ENCODE measurements at places on chromosomes 1 and 21.
A peak's percentile ranks its signal among the peaks of the same experiment; 100 is the strongest.

GRCh38 chr21:45898781-45899180, 82.8 kb upstream of the COL6A1 start:
- no peak for DNase-seq

DNA sequence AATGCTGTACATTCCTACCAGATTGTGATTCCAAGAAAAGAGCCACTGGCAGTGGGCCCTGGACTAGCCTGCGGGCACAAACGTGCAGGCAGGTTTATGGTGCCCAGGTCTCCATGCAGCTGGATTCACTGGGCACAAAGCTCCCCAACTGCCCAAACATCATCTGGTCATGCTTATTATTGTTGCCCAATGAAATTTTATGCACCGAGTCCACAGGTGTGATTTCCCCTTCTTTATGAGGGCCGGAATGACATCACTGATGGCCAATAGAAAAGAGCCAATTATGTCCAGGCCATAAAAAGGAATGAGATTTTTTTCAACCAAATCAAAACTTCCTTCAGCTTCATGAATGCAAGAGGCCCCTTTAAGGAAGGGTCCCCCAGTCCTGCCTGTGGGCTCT, 66.2 kb downstream of the ERI3 start:
- DNase-seq, result no peak

GRCh38 chr1:212098310-212098709, 62.8 kb downstream of the DTL start:
- no peak for DNase-seq

DNA sequence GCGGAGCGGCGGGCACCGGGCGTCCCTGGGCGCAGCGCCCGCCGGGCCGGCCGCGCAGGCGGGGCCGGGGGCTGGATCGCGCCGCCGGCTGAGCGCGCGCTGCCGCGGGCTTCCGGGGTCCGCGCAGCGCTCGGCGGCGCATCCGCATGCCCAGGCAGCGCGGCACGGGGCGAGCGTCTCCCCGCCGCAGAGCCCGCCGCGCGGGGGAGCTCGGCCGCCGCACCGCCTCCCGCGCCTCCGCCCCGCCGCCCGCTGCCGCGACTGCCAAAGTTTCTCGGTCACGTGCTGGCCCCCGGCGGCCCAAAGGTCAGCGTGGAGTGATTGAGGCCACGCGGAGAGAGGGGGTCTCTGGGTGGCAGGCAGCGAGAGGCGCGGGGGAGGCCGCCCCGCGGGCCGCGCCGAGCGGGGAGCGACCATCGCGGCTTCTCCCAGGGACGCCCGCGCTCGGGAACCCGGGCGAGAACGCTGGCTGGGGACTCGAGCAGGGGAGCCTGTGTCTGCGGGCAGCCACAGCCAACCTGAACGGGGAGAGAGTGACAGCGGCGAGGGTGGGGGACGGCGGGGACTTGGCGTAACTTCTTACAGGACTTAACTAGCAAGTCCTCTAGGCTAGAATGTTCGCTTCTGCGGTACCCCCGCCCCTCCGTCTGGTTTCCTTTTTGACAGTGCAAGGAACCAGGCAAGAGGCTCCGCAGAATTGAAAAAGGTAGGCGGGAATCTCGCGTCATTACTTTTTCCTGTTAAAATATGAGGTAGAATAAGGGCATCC, at the start of gene ILDR2:
Gene ILDR2 (minus strand): TSS at position 180 of the 769 bp plus-strand sequence. CDS start 272 bp downstream, outside the sequence.
- DNase-seq, result peak; percentile 82

DNA sequence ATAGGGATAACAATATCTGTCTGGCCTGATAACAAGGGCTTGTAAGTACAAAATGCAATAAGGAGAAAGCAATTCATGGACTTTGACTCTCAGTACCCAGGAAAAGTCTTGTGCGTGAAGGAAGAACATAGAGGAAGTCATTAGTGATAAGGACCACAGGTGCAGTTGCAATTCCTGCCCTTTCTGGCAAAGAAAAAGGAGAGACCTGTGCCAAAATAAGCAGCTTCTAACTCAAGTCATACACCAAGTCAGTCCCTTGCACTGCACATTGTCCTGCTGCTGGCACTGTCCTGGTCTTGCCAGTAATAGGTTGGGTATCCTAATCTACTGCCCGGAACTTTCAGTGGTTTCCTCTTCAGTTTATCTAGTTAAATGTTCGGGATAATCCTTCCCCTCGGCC, 14.8 kb upstream of the SOD1 start:
- no peak for DNase-seq

DNA sequence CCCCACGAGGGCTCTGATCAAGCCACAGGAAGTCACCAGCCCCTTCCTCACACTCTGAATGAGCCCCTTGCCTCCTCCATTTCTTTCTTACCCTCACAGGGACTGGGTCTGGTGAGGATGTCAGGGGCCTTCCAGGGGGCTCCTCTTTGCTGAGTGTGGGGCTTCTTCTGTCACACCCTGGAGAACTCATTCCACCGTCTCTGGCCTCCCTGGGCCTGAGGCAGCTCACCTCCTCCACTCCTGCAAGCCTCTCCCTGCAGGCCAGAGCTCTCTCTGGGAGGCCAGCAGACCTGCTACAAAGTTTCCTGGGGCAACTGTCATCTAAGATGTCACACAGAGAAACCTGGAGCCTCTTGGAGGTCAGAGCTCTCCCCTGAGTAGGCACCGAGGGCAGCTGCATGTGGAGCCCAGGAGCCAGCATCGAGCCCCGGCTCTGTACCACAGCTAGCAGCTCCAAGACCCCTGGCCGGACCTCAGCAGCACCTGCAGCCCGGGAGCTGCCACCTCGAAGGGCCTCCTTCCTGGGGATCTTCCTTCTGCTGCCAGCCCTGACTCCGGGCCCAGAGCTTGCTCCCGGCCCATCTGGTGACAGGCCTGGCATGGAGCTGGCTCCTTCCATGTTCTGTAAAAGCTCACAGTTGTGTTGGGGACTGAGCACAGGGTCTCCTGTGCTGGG, 1.1 kb downstream of the SPOCD1 start:
- no peak for DNase-seq

DNA sequence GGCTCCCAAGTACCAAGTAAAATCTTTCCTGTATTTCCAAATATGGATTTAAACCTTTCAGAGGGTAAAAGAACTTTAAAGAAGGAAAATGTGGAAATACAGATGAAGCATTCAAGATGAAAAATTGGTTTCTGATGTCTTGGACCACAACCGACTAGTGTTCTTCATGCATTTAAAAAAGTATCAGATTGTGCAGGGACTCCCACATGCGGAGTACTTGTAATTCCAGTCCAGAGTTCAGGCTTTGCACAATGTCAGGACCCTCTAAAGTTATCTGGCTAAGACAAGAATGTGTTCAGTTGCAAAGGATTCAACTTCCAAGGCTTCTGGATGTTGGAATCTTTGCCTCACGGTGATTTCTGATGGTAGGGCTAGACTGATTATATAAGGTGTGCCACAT, 66.7 kb downstream of the RGL1 start:
- no peak for DNase-seq

- peak; percentile 11 for DNase-seq
These were observed 38.3 kb downstream of the NEXN start for GRCh38 chr1:77926561-77927357.

All from germinal center (tissue), 1 donor.